ENCODE measurements at places on chromosomes 12 and 14. TPM values are rescaled to one million over a fixed set of nuclear protein-coding genes. Genes with fewer than 3 reads are reported as not detected.

GRCh38 chr12:127648321-127648720 is 618.6 kb upstream of the TMEM132C start:
- DNase-seq, result no peak

RIPK3 gene
- not detected for total RNA-seq

CCDC38 gene
- not detected for total RNA-seq

DNA sequence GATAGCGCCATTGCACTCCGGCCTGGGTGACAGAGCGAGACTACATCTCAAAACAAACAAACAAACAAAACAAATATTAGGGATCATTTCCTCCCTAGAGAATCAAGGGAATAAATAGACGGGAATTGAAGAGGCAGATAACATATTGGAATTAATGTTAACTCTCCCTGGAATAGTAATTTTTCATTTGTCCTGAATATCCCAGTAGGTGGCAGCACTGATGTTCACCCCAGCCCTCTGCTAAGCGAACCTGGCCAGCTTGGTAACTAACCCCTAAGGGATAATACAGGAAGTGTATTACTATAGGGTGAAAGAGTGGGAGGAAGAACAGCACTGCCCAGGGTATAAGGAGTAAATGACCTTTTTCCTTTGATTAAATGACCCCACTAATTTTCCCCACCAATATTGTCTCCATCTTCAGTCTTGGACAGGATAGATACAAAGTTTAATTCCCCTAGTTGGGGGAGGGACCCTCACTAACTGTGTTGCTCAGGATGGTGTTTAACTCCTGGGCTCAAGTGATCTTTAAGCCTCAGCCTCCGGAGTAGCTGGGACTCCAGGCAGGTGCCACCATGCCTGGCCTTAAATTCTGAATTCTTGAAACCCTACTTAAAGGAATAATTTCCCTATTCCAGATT is 40.5 kb downstream of the SLC2A14 start:
- peak; percentile 37 for DNase-seq

GRCh38 chr12:53234271-53234914 is 2.4 kb upstream of the RARG start:
- DNase-seq, result no peak

DNA sequence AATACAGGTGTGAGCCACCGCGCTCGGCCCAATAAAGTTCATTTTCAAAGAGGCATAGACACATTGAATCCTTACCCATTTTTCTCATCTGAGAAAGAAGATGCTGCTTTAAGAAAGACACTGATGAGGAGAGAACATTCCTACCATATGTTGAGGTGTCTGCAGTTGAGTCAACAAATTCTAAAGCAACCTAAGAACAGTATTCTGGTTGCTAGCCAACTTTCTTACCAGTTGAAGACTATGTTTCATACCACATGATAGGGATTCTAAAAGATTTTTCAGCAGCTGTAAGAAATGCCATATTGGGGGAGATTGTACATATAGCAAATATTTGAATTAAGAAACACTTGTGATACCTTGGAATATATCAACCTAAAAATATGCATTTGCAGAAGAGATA is 160.1 kb downstream of the SRGAP1 start:
- DNase-seq, result no peak

GRCh38 chr14:51824191-51824590 is 36.2 kb upstream of the GNG2 start:
- peak; percentile 20 for DNase-seq

DNA sequence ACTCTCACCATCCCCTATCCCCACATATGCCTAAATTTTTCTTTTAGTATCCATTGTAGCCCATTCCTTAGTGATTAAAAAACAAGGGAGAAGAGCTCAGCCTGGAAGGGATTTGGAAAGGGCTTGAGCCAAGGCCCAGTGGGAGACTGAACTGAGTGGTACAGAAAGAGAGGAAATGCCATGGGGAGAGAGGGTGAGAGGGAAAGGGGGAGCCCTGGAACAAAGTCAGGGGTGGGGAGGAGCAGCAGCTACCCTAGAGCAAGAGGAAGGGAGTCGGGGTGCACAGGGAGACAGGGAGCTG is 2.6 kb upstream of the ATN1 start:
- no peak for DNase-seq

DNA sequence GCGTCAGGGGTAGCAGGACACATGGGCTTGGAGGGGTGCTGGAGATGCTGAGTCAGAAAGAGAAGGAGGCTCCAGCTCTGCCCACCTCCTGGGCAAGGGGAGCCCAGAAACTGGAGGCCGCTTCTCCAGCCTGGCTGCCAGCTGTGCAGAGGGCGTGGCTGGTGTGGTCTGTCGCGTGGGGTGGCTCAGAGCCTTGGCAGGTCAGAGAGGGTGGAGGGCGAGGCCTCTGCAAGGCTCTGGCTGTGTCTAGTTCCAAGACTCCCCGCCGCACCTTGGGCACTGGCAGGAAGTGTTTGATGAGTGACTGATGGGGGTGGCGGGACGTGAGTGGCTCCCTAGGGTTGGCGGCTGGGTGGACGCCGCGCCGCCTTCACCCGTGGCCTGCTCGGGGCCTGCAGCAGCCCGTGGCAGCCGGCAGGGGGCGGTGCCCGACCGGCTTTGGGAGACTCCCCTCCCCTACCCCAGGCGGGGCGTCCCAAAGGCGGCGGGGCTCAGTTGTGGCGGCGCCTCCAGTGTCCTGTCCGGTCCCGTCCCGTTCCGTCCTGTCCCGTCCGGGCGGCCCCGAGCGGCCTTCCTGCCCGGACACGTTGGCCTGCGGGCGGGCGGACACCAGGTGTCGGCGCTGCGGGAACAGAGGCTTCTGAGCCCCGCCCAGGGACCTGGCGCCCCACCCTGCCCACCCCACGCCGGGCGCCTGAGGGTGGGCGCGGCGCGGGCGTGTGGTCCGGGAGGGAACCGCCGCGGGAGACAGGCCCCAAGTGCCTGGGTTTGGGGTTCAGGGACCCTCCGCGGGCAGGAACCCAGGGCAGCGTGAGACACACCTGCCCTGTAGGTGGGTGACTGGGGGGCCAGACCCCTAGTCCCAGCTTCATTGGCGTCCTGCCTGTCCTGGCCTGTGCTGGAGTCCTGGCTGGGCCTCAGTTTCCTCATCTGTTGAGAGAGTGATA is 39.7 kb downstream of the KRT80 start:
- peak; percentile 78 for DNase-seq

DNA sequence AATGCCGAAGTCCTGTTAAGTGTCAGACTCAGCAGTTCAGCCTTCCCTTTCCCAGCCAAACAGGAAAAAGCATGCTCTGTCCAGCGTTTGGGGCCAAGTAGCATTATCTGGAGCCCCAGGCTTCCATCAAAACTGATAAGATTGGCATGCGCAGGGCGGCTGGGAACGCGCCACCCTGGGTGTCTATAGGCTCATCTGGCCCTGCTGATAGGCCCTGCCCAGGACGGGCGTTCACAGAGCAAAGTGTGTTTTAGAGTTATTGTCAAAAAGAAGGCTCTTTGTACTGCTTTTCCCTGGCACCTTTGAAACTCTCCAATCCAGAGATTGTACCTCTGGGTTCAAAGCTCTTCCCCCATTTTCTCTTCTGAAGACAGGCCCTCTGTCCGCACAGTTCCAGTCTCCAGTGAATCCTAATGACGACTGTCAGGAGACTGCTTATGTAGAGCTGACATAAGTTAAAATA is at the start of gene ART4:
ART4 (minus strand) TSS at position 102 of the 463 bp plus-strand sequence. CDS start 413 bp downstream, outside the sequence.
- DNase-seq, result no peak

PLEKHG7 gene
- 1.5 TPM for total RNA-seq

NKX2-8 gene
- not detected for total RNA-seq

TAS2R10 gene
- total RNA-seq, result 0.75 TPM

- DNase-seq, result no peak
These were observed 6.3 kb downstream of the STYK1 start for GRCh38 chr12:10667581-10667980.

- no peak for DNase-seq
These were observed 453.0 kb upstream of the MIS18BP1 start for GRCh38 chr14:45705940-45706534.

DNA sequence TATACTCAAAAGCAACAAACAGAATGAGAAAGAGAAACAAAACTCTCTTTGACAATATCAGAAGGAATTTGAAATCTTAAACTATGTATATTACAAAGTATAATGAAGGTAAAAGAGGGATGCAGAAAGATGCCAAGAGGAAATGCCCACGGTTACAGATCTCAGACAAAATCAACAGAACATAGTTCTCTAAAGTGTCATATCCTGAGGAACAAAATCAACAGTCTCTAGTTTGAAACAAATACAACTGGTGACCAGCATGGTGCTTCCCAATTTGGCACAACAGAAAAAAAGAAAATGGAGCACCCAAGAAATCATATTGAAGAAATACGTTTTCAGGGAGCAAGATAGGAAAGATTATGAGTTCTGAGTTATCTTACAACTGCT is 116.5 kb downstream of the METTL25 start:
- DNase-seq, result no peak

GRCh38 chr12:25715102-25715501 is 162.0 kb upstream of the LMNTD1 start:
- DNase-seq, result peak; percentile 14

DNA sequence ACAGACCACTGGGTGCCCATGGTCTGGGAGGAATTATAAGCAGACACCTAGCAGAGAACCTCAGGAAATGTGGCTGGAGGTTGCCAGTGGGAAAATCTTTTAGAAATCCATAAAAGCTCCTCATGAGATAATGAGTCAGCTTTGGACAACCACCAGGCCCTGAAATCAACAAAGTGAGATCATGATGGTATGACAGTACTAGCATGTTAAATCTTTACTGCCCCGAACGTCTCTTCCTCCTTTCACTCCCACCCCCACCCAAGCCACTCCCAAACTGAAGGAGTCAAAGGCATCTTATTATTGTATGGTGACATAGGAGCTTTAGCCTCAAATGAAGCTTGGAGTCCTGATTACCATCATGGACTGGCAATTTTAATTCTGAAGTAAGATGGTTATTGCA is 240.0 kb downstream of the DIO2 start:
- no peak for DNase-seq

GRCh38 chr14:100472094-100472455 is 115.1 kb downstream of the BEGAIN start:
- DNase-seq, result no peak

FGF6 gene
- not detected for total RNA-seq

DNA sequence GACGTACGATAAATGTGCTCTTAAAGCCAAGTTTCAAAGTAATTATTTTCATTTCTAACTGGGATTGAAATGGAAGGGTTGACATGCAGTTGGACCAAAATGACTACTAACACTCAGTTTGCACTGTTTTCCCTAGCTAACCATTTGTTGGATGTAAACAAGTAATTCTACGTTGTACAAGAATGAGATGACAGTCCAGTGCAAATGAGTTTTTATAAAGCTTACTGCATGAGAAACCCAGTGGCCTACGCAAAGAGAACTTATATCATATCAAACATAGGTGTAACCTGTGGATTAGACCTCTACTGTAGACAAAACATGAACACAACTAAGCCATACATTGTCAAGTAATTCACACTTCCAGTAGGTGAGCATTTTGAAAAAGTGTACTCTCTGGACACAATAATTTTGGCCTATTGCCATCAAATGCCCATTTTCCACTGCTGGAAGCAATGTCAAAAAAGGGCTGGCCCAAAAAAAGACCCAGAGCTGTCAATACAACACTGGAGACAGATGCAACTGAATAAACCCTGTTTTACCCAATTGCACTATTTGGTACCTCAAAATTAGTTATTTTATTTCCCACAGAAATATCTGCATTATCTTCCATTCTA is 12.8 kb downstream of the SLC38A2 start:
- no peak for DNase-seq

DNA sequence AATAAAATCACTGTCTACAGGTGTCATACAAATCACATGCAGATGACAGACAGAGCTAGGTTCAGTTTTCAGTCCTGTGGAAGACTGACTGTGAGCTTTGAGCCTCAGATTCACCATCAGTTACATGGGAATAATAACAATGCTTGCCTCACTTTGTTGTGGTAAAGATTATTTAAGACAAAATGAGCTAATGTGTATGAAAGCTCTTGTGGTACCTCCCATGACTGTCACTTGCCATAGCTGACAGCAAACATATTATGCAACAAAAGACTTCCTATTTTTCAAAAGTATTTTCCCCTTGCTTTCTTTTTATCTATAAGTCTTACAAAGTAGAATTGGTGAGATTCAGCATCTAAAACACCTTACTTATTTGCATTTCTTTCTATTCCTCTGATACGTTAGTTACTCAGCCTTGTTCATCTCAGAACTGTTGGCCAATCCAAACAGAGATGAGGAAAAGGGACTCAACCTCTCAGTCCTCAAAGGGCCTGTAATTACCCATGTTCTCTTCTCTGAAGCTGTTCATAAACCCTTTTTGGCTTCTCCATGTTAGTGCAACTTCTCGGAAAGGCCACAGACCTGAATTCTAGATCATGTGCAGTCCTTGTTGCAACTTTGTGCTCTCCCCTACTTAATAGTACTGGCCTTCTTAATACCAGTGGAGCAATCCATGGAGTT is 8.8 kb upstream of the DDHD1 start:
- DNase-seq, result no peak

PTPRO gene
- 0.70 TPM for total RNA-seq

- DNase-seq, result no peak
These were observed 5.6 kb downstream of the CD9 start for GRCh38 chr12:6205761-6206160.

DNA sequence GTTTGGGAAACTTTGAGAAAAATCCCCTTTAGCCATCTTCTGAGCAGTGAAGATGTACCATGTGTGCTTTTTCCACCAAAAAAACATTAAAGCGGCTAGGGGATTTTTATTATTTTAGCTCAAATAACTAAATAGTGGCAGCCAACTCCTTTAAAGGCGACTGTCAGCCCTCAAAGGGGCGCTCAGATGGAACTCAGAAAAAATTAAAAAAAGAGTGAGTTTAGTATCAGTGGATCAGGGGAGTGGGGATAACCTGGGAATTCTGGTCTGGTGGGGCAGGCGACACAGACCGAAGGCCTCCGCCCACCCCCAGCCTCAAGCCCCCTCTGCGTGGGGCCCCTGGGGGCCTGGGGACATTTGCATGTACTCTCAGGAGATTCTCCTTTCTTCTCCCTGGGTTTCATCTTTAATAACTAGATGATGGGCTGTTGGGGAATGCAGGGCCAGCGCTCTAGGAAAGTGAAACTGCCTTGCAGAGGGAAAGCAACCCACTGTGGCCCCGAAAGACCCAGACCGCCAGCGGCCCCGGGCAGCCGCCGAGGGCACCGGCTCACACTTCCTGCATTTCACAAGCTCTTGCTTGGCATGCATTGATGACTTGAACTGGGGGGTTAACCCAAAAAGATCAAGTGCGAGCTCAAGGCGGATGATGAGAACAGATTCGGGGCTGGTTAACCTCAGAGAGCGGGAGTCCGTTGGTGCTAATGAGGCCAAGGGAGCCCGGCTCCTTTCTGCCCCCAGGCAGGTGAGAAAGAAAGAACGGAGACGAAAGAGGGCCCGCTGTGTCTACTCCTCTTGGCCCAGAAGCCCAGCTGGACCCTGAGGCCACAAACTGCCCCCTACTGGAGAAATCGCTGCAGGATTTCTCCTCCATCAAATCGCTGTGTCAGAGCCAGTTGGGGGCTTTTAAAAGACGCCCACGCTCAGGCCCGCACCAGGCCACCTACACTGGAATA is 7.3 kb upstream of the BATF start:
- DNase-seq, result peak; percentile 40

DNA sequence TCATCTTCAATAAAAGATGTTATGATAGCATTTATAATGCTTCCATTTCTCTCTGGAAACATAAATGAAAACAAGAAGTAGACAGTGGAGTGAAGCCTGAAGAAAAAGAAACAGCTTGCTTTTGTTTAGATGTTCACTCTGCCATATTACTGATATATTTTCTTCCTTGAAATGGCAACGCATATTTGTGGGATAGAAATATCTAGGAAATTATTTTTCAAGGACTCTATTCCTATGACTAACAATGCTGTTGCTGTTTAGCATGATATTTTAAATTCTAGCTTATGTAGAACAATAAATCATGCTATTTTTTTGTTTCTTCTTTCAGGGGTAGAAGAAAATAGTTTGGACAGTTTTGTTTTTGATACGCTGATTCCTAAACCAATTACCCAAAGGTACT is 359.0 kb downstream of the NAV3 start:
- no peak for DNase-seq

Data from myocyte (in vitro differentiated cells).